Esophagus muscularis mucosa (tissue), 4 donors: ENCODE measurements at places on chromosomes 11 and 22. TPM values are rescaled to one million over a fixed set of nuclear protein-coding genes. Genes with fewer than 3 reads are reported as not detected.
A peak's percentile ranks its signal among the peaks of the same experiment; 100 is the strongest.

- H3K36me3 ChIP-seq: no peaks in the 10 kb centered on the region
- DNase-seq: no peak
- peak overlapping the region; percentile 60 for H3K27ac ChIP-seq
- no peaks in the 10 kb centered on the region for H3K27me3 ChIP-seq
- H3K4me3 ChIP-seq: no peak overlapping the region
- peaks cover 98% of the 10 kb centered on the region for H3K4me1 ChIP-seq
Observed at GRCh38 chr11:94793002-94793401, 24.8 kb downstream of the AMOTL1 start.

GRCh38 chr22:28187612-28188011 is 268.6 kb upstream of the PITPNB start:
- no peaks in the 10 kb centered on the region for H3K27me3 ChIP-seq
- no peak overlapping the region for H3K4me3 ChIP-seq
- H3K27ac ChIP-seq: no peak overlapping the region
- DNase-seq: no peak

DNA sequence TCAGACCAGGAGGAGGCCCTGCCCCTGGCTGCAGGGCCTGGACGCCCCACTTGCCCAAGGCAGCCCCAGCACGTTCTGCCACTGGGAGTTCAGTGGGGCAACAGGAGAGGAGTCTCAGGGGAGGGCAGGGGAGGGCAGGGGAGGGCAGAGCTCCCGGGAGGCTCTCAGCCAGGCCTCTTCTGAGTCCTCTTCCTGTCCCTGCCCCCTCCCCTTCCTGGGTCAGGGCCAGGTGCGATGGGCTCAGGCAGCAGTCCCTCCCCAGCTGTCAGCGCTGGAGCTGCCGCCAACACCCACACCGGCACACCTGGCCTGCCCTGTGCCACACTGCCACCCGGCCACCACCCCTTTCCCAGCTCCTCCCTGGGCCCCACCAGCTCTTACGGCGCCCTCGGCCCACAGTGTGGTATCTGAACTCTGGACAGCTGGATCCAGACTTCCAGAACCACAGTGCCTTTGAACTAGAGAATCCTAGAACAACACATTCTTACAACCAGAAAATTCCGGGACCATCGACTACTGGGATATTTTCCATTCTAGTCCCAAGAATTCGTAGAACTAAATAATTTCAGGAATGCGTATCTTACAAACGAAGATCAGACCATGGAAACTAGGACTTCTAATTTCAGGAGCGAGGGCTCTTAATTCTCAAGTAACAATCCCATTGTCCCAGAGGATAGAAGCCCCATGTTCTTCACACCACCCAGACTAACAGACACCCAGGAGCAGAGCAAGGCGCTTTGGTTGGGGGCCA is 21.8 kb downstream of the RPL3 start:
- H3K4me1 ChIP-seq: peaks cover 52% of the 10 kb centered on the region
- H3K27me3 ChIP-seq: no peaks in the 10 kb centered on the region
- H3K27ac ChIP-seq: peak overlapping the region; percentile 60

- no peak overlapping the region for H3K4me3 ChIP-seq
- peak overlapping the region; percentile 82 for H3K27ac ChIP-seq
- H3K4me1 ChIP-seq: peaks cover 62% of the 10 kb centered on the region
- H3K27me3 ChIP-seq: no peaks in the 10 kb centered on the region
Observed at GRCh38 chr22:17726006-17726927, 48.0 kb downstream of the BID start.

- no peak for DNase-seq
- H3K4me1 ChIP-seq: no peaks in the 10 kb centered on the region
- no peak overlapping the region for H3K27ac ChIP-seq
- no peaks in the 10 kb centered on the region for H3K27me3 ChIP-seq
Observed at GRCh38 chr22:49422701-49423100, 405.0 kb downstream of the BRD1 start.

The OR4D11 gene
- total RNA-seq: not detected

GRCh38 chr22:44971651-44972362 is 38.0 kb downstream of the PHF21B start:
- DNase-seq: no peak
- no peak overlapping the region for H3K4me3 ChIP-seq
- no peaks in the 10 kb centered on the region for H3K4me1 ChIP-seq
- H3K27ac ChIP-seq: no peak overlapping the region
- peaks cover 9% of the 10 kb centered on the region for H3K27me3 ChIP-seq

- no peak overlapping the region for H3K27ac ChIP-seq
- H3K36me3 ChIP-seq: no peaks in the 10 kb centered on the region
- H3K27me3 ChIP-seq: no peaks in the 10 kb centered on the region
Observed at GRCh38 chr22:43883012-43883661, 8.7 kb downstream of the PNPLA5 start.

- peaks cover 71% of the 10 kb centered on the region for H3K4me1 ChIP-seq
Observed at GRCh38 chr11:45150301-45150700, 3.9 kb downstream of the PRDM11 start.

The TSPAN18 gene
- total RNA-seq: 70.1 TPM

GRCh38 chr11:73401217-73401923 is 25.2 kb downstream of the RELT start:
- H3K36me3 ChIP-seq: no peaks in the 10 kb centered on the region
- no peak for DNase-seq
- no peaks in the 10 kb centered on the region for H3K27me3 ChIP-seq
- H3K27ac ChIP-seq: no peak overlapping the region
- no peak overlapping the region for H3K4me3 ChIP-seq
- H3K4me1 ChIP-seq: peaks cover 29% of the 10 kb centered on the region

GRCh38 chr22:19797086-19798002 is 36.8 kb downstream of the TBX1 start:
- H3K4me3 ChIP-seq: no peak overlapping the region
- H3K36me3 ChIP-seq: no peaks in the 10 kb centered on the region
- no peaks in the 10 kb centered on the region for H3K27me3 ChIP-seq
- peaks cover 7% of the 10 kb centered on the region for H3K4me1 ChIP-seq
- DNase-seq: no peak
- H3K27ac ChIP-seq: no peak overlapping the region

DNA sequence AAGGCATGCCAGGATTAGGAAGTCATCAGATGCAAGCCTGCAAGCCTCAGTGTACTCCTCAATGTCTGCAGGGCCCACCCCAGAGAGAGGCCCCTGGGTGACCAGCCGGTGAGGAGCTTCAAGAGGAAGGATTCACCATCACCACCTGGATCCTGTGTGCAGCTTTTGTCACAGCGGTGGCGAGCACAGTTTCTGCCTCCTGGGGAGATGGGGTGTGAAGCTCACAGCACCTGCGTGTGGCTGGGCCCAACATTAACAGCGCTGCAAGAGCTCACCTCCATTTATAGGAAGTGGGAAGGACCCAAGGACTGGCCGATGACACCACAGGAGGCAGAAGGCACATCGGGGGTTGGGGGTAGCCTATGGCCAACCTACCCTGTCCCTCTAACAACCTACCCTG is 235.3 kb downstream of the CTTN start:
- no peak for DNase-seq
- no peak overlapping the region for H3K4me3 ChIP-seq
- no peaks in the 10 kb centered on the region for H3K36me3 ChIP-seq
- H3K4me1 ChIP-seq: peaks cover 9% of the 10 kb centered on the region

DNA sequence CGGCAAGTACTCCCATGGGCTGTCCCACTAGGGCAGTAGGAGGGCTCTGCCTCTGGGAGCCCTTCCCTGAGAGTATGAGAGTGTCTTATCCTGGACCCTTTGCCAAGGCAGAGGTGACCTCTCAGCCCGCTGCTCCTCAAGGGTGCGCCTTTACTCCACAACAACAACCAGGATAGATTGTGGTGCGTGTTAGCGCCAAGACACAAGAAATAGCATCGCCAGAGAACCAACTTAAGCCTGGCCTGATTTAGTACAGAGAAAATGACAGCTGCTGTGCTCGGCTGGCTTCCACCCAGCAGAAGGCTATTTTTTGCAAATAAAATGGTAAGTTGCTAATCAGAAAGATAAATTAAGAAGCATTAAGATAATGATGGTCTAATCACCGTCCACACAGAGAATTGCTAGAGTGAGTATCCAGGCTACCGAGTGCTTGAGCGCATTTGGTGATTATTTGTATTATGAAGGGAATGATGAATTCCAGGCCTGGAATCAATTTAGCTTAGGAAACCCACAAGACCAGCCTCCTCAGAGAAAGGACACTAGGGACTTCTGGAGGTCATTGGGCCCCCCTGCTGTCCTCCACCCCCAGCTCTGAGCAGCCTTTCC is 119.8 kb downstream of the PKNOX2 start:
- no peak for DNase-seq
- H3K27ac ChIP-seq: no peak overlapping the region
- H3K36me3 ChIP-seq: no peaks in the 10 kb centered on the region
- H3K4me1 ChIP-seq: no peaks in the 10 kb centered on the region

DNA sequence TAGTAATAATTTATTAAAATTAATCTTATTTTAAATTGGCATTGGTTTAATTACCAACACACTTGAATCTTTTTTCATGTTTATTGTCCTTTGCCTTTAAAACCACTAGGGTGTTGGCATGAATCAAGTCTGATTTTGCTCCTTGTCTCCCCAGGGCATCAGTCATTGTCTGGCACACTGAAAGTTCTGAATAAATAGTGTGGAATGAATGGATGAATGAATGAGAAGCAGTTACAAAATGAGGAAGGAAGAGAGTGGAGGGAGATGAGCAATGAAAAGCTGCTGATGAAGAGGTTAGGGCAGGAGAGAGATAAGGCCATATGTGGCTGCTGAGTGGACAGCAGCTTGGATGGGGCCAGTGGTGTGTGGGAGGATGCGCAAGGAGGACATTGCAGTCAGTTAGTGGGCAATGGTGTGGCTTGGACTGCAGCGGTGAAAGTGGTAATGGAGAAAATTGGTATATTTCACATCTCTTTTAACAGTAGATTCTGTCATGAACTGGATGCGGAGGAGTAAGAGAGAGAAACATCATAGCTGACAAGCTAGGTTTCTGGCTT is 132.0 kb downstream of the SPON1 start:
- H3K4me3 ChIP-seq: no peak overlapping the region
- H3K27ac ChIP-seq: no peak overlapping the region
- no peak for DNase-seq
- H3K36me3 ChIP-seq: no peaks in the 10 kb centered on the region
- peaks cover 8% of the 10 kb centered on the region for H3K4me1 ChIP-seq

- H3K27me3 ChIP-seq: no peaks in the 10 kb centered on the region
- H3K27ac ChIP-seq: no peak overlapping the region
- H3K4me3 ChIP-seq: no peak overlapping the region
- H3K4me1 ChIP-seq: peaks cover 56% of the 10 kb centered on the region
- DNase-seq: no peak
Observed at GRCh38 chr22:40631925-40632324, 4.6 kb downstream of the MRTFA start.

- no peak overlapping the region for H3K27ac ChIP-seq
- H3K36me3 ChIP-seq: no peaks in the 10 kb centered on the region
- no peaks in the 10 kb centered on the region for H3K4me1 ChIP-seq
- H3K4me3 ChIP-seq: no peak overlapping the region
- DNase-seq: no peak
Observed at GRCh38 chr11:28139841-28140415, 31.7 kb downstream of the METTL15 start.

- no peaks in the 10 kb centered on the region for H3K4me1 ChIP-seq
- H3K4me3 ChIP-seq: no peak overlapping the region
- H3K27ac ChIP-seq: no peak overlapping the region
- no peak for DNase-seq
- no peaks in the 10 kb centered on the region for H3K27me3 ChIP-seq
- H3K36me3 ChIP-seq: no peaks in the 10 kb centered on the region
Observed at GRCh38 chr11:78833237-78833636, 258.6 kb upstream of the NARS2 start.

DNA sequence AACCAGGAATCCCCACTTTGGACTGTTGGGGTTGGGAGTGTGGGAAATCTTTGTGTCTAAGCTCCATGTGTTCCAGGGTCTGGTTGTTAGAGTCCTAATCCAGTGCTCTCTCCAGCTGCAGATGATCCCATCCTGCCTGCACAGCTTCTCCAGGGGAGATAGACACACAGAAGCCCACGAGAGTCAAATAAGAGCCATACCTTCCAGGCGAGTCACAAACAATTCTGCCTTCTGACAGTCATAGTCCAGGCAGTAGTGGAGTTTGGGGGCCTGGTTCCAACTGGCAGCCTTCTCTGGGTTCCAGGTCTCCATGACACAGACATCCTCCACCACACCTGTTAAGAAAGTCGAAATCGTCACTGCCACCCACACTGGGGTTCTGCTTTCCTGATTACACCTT is 32.1 kb downstream of the SYT13 start:
- H3K4me1 ChIP-seq: no peaks in the 10 kb centered on the region
- H3K27me3 ChIP-seq: peaks cover 21% of the 10 kb centered on the region
- DNase-seq: no peak
- no peaks in the 10 kb centered on the region for H3K36me3 ChIP-seq
- H3K27ac ChIP-seq: no peak overlapping the region

The B3GAT1 gene
- total RNA-seq: 0.13 TPM

The MS4A15 gene
- not detected for total RNA-seq

DNA sequence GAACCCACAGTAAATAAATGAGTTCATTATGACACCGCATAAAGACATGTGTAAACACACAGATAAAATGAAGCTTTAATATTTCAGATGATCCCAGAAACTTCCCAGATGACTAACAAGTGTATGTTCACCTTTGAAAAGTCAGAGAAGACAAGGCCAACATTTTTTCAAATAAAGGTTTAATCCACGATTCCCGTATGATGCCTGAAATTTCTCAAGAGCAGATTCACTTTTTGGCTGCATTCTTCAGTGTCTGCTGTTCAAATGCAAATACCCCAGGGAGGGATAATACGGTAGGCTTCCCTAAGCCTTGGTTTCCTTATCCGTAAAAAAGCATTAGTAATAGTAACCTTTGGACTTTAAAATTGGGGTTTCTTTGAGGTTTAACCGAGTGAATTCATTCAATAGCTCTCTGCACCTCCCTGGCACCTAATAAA is 62.5 kb downstream of the SYTL2 start:
- no peak overlapping the region for H3K4me3 ChIP-seq
- no peak overlapping the region for H3K27ac ChIP-seq
- DNase-seq: no peak
- no peaks in the 10 kb centered on the region for H3K36me3 ChIP-seq
- no peaks in the 10 kb centered on the region for H3K27me3 ChIP-seq

DNA sequence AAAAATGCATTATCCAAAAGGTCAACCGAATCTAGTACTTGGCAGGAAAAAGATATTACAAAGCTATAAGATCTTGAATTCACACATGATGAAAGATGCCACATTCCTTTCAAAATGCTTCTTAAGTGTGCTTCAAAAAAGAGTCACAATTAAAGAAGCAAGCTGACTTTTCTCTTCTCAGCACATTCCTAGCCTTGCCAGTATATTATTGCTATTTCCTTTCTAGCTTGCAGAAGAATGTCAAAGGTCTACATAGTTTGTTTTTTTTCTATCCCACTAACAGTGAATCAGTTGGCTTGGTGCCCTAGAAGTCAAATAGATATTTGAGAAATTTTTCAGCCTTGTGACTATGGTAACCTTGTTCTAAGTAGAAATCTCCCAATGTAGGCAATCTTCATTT is 56.8 kb downstream of the GUCY1A2 start:
- no peak overlapping the region for H3K27ac ChIP-seq
- H3K27me3 ChIP-seq: no peaks in the 10 kb centered on the region

GRCh38 chr11:103940551-103940950 is 95.9 kb upstream of the DDI1 start:
- DNase-seq: no peak
- peaks cover 17% of the 10 kb centered on the region for H3K4me1 ChIP-seq
- no peak overlapping the region for H3K27ac ChIP-seq

The CAPN1 gene
- total RNA-seq: 130 TPM

GRCh38 chr11:44519989-44520737 is 45.3 kb upstream of the CD82 start:
- H3K4me1 ChIP-seq: peaks cover 19% of the 10 kb centered on the region
- no peaks in the 10 kb centered on the region for H3K36me3 ChIP-seq
- H3K27me3 ChIP-seq: no peaks in the 10 kb centered on the region
- no peak for DNase-seq
- H3K27ac ChIP-seq: peak overlapping the region; percentile 70

The C2CD2L gene
- total RNA-seq: 7.5 TPM
